ENCODE measurements at places on chromosomes 7 and 10.

- peak; percentile 21 for DNase-seq
Measured at GRCh38 chr7:132141109-132141508, 435.2 kb downstream of the PLXNA4 start.

GRCh38 chr7:114740941-114741340 is 181.0 kb upstream of the MDFIC start:
- no peak for DNase-seq

GRCh38 chr7:120304674-120305073 is 31.7 kb downstream of the KCND2 start:
- no peak for DNase-seq

DNA sequence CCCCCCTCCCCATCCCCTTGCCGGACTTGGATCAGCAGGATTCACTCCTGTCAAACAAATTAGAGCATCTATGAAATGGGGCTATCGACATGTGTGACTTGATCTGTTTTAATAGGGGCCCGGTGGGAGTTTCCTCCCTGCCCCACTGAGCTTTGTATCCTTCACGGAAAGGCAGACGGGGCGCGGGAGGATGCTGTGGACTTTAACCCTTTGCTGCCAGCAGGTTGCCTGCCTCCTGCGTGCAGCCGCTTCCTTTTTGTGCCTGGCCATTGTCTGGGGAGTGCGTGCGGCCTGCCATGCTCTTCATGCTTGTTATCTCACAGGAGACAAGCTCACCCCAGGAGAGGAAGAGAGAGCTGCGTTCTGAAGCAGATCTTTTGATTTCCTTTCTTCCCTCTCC is 512.8 kb upstream of the GALNT17 start:
- DNase-seq: no peak

- no peak for DNase-seq
Measured at GRCh38 chr7:133009426-133010252, 72.3 kb downstream of the CHCHD3 start.

- no peak for DNase-seq
Measured at GRCh38 chr7:157401567-157402387, 65.0 kb downstream of the DNAJB6 start.

DNA sequence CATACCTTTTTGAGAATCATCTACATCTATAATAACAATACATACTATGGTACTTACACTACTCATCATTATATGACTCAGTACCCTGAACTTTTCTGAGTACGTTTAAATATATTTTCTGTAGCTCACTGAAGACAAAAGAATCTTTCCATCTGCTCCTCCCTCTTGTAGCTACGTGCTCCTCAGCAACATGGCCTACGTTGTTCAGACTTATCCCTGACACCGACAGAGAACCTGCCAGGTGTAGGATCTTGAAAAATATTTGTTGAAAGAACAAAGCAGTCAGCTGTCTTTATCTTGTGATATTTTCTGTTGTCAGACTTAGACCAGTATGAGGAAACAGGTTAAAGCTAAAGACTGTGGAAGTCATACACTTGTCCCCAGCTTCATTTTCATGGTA is 356.0 kb upstream of the MYO3A start:
- DNase-seq: no peak

DNA sequence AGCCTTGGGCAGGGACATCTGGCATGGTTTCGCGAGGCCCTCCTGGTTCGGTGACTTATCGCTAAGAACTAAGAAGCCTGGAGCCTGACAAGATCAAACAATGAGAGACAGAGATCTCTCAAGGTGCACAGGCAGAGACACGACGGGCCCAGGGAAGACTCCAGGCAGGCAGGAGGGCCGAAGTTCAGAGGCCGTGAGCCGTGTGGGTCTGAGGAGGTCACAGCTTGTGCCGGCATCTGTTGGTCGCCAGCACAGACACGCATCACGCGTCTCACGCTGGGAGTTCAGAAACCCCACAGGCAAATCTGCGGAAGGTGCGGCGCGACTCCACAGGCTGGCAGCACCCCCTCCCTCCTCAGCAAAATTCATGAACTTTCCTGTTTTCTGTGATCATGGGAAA is 314.0 kb downstream of the DNAJB6 start:
- no peak for DNase-seq

Measured in AG09309 (cell line).